ENCODE measurements at places on chromosomes 6 and 20.

GRCh38 chr6:157094038-157094437, 229.3 kb downstream of the TMEM242 start:
- DNase-seq: no peak

DNA sequence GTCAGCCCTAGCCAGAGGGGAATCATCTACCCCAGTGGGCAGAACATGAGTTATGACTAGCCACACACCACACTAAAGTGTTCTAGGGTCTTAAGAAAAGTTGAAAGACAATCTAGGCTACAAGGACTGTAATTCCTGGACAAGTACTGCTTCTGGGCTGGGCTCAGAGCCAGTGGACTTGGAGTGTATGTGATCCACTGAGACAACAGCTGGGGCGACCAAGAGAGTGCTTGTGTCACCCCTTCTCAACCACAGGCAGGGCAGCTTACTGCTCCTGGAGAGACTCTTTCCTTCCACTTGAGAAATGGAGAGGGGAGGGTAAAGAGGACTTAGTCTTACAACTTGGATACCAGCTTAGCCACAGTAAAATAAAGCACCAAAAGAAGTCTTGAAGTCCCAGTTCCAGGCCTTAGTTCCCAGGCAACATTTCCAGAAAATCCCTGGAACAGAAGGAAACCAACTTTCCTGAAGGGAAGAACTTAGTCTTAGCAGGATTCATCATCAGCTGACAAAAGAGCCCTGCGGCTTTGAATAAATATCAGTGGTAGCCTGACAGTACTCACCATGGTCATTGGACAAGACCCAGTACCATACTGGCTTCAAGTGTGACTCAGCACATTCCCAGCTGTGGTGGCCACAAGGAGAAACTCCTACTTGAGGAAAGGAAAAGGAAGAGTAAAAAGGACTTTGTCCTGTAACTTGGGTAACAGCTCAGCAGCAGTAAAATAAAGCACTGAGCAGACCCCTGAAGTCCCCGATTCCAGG, 355.1 kb upstream of the ADGRB3 start:
- DNase-seq: peak; percentile 72

DNA sequence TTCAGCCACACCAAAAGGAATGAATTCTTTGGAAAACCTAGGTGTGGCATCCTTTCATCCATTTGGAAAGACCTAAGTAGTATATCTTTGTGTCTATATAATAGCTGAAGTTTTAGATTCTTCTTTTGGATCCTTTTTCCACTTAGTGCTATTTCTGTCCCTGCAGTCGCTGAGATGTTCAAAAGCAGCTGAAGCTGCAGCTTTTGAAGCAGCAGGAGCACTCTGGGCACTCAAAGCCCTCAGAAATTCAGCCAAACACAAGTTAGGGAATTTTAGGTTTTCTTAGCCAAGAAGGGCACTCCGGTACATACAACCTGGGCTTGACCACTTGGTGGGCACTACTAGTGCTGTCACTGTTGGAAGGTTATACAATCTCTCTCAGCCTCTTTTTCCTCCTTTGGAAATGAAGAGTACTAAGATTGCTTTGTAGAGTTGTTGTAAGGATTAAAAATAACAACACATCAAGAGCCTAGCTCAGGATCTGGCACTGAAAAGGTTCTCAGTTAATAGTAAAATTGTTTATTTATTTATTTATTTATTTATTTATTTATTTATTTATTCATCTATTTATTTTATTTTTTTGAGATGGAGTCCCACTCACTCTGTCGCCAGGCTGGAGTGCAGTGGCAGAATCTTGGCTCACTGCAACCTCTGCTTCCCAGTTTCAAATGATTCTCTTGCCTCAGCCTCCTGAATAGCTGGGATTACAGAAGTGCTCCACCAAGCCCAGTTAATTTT, 71.9 kb upstream of the SLC22A16 start:
- DNase-seq: no peak

GRCh38 chr6:115554060-115554459, 506.6 kb downstream of the FRK start:
- DNase-seq: no peak

DNA sequence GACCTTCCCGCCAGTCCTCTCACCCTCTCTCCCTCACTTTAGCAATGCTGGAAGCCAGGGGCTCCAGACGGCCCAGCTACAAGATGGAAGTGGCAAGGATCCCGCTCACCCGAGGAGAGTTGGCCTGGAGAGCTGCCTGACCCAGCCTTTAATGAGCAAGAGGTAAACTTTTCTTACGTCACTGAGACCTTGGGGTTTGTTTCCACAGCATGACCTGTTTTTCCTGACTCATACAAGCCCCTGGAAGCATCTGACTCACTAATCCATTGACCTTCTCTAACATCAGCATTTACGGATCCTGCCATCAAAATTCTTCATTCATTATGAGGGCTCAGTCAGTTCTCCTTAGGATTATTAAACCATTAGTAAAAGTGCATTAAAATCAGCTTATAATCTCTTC, 120.4 kb downstream of the MYLK4 start:
- peak; percentile 98 for DNase-seq

GRCh38 chr6:66970373-66970772, 1263.3 kb upstream of the EYS start:
- no peak for DNase-seq

Measured in astrocyte (in vitro differentiated cells and primary cell).